Fibroblast of lung (primary cell): ENCODE measurements at places on chromosomes 2 and 18. TPM values are rescaled to one million over a fixed set of nuclear protein-coding genes. Genes with fewer than 3 reads are reported as not detected.

- DNase-seq: no peak
Measured at GRCh38 chr2:193332941-193333340, 1138.2 kb upstream of the TMEFF2 start.

GRCh38 chr2:230932556-230933511 is 7.8 kb upstream of the GPR55 start:
- DNase-seq: no peak

GRCh38 chr2:102505290-102505689 is 32.3 kb downstream of the SLC9A4 start:
- no peak for DNase-seq

The PTPN4 gene
- total RNA-seq: 18.0 and 22.3 TPM in 2 replicates

DNA sequence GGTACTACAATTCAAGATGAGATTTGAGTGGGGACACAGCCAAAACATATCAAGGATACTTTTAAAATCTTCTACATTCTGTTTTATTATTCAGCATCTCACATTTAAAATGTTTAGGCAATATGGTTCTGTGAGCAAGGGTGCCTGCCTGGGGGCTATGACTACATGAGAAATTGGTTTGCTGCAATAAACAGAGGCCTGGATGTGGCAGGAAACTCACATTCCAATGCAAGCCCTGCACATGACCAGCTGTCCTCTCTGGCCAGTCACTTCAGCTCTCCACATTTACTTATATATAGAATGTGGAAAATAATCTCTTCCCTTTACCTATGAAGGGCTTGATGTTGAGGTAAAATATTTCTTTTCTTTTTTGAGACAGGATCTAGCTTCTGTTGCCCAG is 193.4 kb downstream of the LRRTM1 start:
- no peak for DNase-seq

- peak; percentile 14 for DNase-seq
Measured at GRCh38 chr2:235343869-235344268, 150.0 kb upstream of the AGAP1 start.

The CNRIP1 gene
- total RNA-seq: 34.7 and 39.8 TPM in 2 replicates

DNA sequence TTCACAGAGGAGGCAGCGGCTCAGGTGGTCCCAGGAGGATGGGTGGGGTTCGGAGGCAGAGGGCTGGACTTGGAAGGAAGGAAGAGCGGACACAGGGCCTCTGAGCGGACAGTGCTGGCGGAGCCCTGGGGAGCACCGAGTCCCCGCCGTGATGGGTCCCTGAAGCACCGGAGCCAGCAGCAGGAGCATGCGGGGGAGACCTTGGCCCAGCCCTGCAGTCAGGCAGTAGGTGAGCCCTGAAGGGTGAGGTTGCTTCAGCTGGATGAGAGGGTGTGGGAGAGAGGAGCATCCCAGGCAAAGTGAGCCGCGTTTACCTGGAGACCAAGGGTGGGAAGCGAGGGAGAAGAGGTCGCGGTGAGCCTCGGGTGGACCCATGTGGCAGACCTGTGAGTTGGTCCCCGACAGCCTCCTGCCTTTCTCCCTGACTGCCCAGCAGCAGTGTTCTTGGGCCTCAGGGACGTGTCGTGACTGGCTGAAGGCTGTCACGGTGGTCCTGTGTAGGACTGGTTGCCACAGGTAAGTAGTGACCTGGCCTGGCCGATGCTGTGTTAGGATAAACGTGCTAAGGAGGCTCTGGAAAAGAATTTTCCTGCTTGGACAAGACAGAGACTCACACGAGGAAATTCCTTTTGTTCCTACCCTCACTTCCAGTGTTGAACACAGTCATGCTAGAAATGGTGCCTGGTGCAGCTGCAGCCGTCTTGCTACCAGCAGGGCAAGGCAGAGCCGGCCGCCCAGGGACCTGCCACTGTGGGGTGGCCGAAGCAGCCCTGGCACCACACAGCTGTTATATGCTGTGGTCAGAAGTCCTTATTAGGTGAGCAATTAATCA is 73.0 kb downstream of the RRM2 start:
- DNase-seq: no peak

DNA sequence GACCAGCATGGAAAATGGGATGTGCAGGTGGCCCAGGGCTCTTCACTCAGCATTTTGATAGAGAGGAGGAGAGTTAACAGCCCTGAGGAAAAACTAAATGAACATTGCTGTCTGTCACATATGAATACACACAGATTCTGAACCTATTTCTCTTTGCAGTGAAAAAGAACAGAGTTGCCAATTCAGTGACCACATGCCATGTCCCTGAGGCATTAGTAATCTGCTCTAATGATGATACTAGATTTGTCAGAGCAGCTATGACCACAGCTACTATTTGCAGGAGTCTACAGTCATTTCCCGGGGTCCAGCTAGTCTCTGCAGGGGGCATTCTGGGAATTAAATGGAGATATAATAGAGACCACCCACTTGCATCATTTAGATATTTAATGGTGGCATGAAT is 267.6 kb downstream of the TMX3 start:
- DNase-seq: no peak

The ATP6V1B1 gene
- total RNA-seq: 0.77 and 2.1 TPM in 2 replicates

The GKN1 gene
- not detected in 2 replicates for total RNA-seq

- no peak for DNase-seq
Measured at GRCh38 chr2:219698748-219699439, 71.5 kb downstream of the SLC4A3 start.

- peak; percentile 49 for DNase-seq
Measured at GRCh38 chr2:223538920-223539440, 63.2 kb downstream of the SCG2 start.
